Activated T-helper 2 cell treated with anti-CD3 and anti-CD28 coated beads, Interferon-gamma antibody, Interleukin-2, Interleukin-4, amounts not matched to agents 10 μg/mL and 5 μg/mL and 100 μg/mL, durations not matched to agents 14 hours and 24 hours and 36 hours (primary cell): ENCODE measurements at places on chromosomes 7 and 10. TPM values are rescaled to one million over a fixed set of nuclear protein-coding genes. Genes with fewer than 3 reads are reported as not detected.

DNA sequence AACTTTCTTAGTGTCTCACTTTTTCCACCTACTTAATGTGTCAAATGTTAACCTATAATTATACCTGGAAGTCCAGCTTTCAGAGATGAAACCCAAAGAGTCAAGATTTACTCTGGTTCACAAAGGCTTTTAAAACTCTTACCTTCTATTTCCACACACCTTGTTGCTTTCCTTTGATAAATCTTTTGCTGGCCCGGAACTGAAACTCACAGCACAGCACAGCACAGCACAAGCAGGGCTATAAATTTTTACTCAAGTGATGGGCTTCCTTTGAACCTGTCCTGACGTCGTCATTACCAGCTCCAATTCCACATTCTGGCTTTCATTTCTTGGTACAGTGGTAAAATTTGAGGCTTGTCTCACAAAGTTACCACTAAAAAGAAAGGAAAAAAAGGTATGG, 861.0 kb downstream of the SORCS3 start:
- no peak overlapping the region for H3K27ac ChIP-seq
- no peak overlapping the region for H3K4me3 ChIP-seq
- H3K4me1 ChIP-seq, result no peaks in the 10 kb centered on the region
- H3K27me3 ChIP-seq, result no peaks in the 10 kb centered on the region

DNA sequence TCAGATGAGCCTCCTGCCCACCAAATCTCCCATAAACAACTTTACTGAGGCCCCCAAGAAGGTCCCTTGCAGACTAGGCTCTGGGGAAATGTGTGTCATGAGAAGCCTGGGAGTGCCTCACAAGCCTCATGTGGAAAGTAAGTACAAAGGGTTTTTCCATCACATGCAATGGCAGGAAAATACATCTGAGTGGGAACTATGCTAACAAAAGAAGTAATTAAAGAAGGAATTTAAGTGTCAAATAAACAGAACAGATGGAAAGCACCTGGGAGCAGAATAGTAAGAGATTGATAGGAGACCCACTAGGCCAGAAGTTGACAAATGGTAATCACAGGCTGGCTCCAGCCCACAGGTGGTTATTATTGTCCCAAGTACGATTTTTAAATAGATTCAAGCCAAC, 20.5 kb downstream of the GSAP start:
- no peak overlapping the region for H3K4me3 ChIP-seq
- H3K36me3 ChIP-seq, result no peaks in the 10 kb centered on the region
- DNase-seq, result no peak
- H3K27me3 ChIP-seq, result peaks cover 7% of the 10 kb centered on the region

- no peak overlapping the region for H3K27ac ChIP-seq
- H3K36me3 ChIP-seq, result no peaks in the 10 kb centered on the region
- no peak for DNase-seq
- no peaks in the 10 kb centered on the region for H3K4me1 ChIP-seq
- H3K4me3 ChIP-seq, result no peak overlapping the region
These were observed 20.0 kb downstream of the FOXI2 start for GRCh38 chr10:127757033-127757432.

DNA sequence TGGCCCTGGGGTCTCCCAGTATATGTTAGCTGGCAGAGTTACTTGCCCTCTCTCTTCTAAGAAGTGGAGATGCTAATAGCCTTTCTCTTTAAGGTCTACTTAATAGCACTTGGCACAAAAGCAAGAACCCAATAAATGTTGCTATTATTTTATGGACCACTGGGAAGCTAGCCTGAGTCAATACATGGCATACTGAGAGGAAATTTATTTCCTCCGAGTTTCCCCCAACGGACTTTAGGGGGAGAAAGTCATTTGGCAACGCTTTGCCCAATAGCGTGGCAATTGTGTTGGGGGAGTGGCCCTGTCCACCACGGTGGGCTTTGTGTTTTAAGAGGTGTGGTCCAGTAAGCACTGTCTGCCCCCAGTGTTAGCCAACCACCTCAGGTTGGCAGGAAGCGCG, 87.4 kb upstream of the SMNDC1 start:
- no peak overlapping the region for H3K4me3 ChIP-seq
- peaks cover 77% of the 10 kb centered on the region for H3K4me1 ChIP-seq
- DNase-seq, result no peak
- no peaks in the 10 kb centered on the region for H3K36me3 ChIP-seq
- no peaks in the 10 kb centered on the region for H3K27me3 ChIP-seq

DNA sequence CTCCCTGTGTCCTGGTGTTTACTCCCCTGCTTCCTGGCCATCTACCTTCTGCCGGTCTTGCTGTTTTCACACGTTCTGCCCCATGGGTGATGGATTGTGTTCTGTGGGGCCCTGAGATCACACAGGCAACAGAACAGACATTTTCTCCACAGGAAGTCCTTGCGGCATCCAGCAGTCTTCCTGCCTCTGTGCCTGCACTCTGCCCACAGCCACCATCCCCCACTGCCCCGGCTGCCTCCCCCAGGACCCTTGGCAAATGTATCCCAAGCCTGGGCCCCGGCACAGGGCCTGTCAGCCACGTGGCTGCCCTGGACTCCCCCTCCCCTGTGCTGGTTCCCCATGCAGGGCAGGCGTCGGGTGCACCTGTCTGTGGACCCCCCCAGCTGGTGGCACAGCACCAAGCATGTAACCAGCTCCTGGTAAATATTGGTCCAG, 184.2 kb downstream of the WDR37 start:
- peaks cover 2% of the 10 kb centered on the region for H3K4me1 ChIP-seq
- no peak for DNase-seq
- peak overlapping the region; percentile 30 for H3K4me3 ChIP-seq

GRCh38 chr7:105734233-105734632, 142.2 kb downstream of the ATXN7L1 start:
- no peaks in the 10 kb centered on the region for H3K4me1 ChIP-seq
- H3K36me3 ChIP-seq, result no peaks in the 10 kb centered on the region
- H3K27ac ChIP-seq, result no peak overlapping the region
- DNase-seq, result no peak
- H3K27me3 ChIP-seq, result no peaks in the 10 kb centered on the region

The MRLN gene
- total RNA-seq, result not detected in 2 replicates

The TFR2 gene
- 16.7 and 19.7 TPM in 2 replicates for total RNA-seq

The CREB5 gene
- not detected in 2 replicates for total RNA-seq
